ENCODE measurements at places on chromosomes 3 and 15.

DNA sequence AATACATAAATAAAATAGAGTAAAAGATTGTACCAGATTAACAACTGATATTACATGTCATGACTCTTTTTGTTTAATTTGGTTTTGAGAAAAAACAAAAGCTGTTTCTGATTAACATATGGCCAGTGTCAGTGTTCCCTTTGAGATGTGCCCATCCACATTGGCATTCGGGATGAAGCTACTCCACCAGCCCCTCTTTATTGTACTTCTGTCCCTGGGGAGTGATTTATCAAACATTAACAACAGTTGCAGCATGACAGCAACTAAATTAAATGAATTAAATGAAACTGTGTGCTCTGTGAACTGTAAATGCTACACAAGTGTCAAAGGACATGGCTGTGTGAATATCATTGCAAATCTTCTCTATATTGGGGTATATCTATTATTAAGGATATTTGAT, 25.9 kb upstream of the MTMR10 start:
- DNase-seq: no peak

- no peak for DNase-seq
Observed at GRCh38 chr3:69770976-69771634, 31.8 kb downstream of the MITF start.

DNA sequence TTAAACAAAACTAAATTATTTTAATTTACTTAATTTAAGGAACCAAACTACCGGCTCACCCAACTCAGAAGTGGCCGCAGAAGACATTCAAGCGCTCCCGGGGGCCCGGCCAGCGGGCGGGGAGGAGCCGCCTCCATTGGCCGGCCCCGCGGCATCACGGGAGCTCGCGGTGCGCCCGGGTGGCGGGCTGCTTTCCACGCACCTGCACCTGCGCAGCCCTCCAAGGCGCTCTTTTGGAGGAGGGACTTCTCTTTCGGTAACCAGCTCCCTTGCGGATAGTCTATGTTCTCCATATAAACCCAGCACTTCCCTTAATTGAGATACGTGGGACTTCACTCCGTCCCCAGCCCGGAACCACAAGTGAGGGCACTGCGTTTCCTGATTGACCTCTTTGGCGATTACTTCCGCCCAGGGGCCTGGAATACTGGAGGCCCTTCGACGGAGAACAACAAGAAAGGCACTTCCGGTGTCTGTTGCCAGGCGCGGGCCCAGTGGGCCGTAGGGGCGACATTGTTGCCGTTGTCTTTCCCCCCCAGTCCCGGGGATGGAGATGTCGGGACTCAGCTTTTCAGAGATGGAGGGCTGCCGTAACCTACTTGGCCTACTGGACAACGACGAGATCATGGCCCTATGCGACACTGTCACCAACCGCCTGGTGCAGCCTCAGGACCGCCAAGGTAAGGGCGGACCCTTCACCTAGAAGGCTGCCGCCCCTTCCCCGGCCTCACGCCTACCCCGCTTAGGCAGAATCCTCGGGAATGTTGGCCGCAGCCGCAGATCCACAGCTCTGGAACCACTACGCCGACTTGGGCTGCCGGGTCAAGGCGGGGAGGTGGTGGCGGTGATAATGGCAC, at the start of gene C3orf38:
Gene C3orf38, plus strand, starts transcription at position 451 of the 854 bp plus-strand sequence. Its CDS starts 94 bp downstream, at position 545.
- peak; percentile 88 for DNase-seq

DNA sequence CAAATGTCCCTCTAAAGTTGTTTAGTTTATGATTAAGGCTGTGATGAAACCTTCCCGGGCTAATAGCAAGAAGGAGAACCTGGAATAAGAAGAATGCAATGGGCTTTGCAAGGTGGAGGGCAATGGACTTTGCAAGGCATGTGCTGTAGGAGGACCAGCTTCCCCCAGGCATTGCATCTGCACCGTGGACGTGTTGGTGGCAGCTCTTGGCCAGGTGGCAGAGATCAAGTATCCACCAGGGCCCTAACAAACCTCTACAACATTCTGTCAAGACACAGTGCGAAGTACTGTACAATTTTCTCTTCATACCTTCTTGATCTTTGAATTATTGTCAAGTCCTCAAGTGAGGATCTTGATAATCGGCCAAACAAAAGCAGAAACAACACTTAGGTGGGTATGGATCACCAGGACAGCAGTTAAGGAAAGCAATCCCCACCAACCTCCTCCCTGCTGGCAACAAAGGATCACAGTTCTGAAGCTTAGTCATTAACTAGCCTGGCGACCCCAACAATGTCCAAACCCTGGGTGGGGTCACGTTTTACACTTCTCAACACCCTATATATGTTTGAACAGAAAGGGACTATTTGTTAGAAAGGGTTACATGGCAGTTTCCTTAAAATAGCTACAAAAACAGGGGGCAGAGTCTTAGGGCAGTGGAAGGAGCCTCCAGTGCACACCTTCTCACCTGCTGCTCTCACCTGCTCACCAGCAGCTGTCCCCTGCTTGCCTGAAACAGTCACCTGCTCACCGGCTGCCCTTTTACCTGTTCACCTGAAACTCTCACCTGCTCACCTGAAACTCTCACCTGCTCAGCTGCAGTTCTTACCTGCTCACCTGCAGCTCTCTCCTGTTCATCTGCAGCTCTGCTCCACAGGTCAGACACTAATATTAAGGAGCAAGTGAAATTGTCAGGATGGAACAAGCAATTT, 137.9 kb upstream of the LIPC start:
- no peak for DNase-seq

GRCh38 chr3:48588230-48588629, 6.9 kb downstream of the COL7A1 start:
- DNase-seq: no peak

DNA sequence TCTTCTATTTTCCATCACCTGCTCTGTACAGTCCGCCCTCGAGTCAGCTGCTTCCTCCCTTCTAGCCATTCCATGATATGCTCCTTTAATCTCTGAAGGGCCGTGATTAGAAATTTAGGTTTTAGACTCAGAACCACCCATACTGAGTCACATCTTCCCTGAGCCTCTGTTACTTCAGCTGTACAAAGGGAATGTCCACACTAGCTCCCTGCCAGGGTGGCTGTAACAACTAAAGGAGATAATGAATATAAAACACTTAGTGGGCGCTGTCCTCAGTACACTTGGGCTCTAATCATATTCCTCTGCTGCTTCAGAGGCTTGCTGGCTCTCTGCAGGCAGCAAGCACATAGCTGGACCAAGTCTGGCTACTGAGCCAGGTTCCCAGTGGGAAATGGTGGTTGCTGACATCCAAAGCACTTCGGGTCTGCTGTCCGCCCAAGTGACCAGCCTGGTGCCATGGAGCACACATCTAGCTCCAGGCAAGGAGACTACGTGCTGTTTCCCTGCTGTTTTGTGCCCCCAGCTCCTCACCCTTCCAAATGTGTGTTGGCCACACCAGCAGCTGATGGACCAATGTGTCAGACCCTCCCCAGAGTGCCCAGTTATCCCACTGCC, 901 bp upstream of the CHST14 start:
- no peak for DNase-seq
